ENCODE measurements at places on chromosomes 2 and 18.

DNA sequence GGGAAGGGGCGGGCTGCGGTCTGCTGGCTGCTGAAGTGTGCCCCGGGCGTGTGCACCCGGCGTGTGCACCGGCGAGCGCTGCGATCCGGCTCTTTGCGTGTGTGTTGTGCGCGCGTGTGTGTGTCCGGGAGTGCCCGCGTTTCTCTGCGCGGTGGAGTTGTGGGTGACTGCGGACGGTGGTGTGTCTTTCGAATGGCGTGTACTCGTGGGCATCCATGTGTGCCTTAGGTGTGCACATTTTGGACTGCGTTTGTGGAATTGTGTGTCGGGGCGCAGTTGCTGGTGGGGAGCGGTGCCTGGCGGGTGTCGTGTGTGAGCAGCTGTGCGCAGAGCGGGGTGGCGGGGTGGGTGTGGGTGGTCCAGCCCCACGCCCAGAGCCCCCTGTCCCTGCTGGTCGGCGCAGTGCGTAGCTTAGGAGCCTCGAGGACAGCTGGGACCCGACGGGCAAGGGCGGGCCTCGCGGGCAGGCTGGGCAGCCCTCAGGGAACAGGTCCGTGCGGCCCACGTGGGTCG lies 533 bp downstream of the HPCAL1 start:
- DNase-seq: peak; percentile 8

GRCh38 chr2:30148850-30149249 lies 2.0 kb downstream of the YPEL5 start:
- DNase-seq: no peak

DNA sequence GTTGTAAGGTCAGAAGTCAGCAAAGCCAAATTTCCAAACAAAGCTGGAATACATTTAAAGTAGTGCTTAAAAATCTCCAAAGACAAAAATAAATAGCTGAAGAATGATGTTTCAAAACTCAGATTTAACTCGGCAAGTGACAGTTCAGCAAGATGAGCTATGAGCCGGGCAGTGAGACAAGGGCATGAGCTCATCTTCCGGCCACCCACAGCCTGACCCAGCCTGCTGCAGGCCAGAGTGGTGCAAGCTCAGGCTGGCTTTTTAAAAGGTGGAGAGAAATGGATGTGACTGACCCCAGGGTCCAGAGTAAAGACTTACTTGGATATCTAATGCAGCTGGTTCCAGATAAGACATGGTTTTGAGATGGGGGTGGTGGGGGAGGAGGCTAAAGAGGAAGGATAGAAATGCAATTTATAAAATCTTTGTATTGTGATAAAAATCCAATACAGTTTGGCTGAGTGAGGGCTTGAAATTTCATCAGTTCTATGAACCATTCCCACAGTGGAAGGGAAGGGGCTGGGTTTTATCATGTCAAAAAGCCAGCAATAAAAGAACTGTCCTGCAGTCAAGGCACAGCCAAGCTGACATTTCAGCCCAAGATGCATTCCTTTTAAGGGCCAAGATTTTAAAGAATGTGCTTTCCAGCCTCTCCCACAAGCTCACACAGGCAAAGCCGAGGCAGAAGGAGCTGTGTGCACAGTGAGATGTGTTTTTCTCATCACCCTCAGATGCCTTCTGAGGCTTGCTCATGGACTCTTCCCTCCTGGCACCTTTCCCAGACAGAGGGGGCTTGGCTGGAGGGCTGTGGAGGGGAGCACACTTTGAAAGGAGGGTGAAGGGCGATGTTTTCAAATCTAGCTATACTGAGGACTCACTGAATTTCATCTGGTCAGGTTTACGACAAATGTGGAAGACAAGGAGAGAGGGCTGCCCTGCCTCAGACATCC lies 97.9 kb upstream of the KLHL29 start:
- no peak for DNase-seq

- DNase-seq: no peak
These were observed 232.5 kb downstream of the MYT1L start for GRCh38 chr2:2098458-2099167.

DNA sequence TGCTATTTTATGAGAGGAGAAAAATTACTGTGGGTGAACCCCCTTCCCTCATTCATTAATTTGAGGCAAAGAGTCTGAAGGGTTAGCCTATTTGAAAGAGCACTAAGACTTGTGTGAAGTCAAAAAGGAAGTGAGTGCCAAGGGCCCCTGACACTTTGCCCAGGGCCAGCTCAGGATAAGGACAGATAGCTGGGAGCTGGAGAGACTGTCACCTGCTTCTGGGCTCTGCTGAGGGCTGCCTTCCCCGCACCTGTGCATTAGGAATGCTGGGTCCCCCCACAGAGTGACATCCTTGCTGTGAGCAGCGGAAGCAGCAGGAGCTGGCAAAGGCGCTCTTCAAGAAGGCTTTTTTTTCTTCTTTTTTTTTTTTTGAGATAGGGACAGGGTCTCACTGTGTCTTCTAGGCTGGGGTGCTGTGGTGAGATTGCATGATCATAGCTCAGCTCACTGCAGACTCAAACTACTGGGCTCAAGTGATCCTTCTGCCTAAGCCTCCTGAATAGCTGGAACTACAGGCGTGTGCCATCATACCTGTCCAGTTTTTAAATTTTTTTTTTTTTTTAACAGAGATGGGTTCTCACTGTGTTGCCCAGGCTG lies 148.3 kb downstream of the AQP4 start:
- DNase-seq: no peak

- DNase-seq: peak; percentile 26
These were observed 11.2 kb downstream of the CFAP210 start for GRCh38 chr2:169683054-169683424.

DNA sequence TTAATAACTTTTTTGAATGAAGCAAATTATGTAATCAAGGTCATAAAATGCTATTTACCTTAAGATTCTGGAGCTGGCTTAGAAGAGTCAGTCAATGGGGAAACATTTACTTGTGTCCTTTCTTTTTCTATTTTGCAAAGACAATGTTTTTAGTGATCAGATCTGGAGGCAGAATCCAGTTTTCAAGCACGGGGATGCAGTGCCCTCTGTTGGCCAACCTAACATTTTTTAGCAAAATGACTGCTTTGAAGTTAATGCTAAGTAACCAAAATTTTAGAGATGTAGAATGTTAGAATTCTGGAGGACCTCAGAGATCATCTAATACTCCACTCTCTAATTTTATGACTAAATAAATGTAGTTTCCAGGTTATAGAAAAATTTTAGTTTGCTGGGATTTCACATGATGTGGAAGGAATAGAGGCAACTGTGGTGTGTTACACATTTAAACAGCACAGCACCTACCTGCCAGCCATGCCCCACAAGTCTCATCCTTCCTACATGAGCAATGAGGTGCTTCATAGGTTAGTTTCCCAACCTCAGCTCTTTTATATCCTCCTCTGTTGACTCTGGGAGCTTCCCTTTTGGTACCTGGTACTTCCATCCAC lies 23.6 kb upstream of the SLC9A4 start:
- peak; percentile 63 for DNase-seq

DNA sequence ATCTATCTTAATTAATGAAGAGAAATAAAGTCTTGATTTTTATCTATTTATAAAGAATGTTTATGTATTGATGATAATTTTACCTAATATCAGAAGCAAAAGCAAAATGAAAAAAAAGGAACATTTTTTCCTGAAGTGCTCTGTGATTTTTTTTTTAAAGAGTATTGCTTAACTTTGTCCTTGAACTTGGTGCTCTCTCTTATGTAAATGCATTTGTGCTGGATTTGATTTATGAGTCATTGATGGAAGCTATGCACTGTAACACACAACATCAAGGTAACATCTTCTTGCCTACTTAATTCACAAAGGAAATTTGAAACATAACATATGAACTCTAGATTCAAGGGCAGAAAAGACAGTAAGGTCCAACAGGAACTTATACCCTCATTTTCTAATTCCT lies 312.9 kb upstream of the CDH19 start:
- no peak for DNase-seq

DNA sequence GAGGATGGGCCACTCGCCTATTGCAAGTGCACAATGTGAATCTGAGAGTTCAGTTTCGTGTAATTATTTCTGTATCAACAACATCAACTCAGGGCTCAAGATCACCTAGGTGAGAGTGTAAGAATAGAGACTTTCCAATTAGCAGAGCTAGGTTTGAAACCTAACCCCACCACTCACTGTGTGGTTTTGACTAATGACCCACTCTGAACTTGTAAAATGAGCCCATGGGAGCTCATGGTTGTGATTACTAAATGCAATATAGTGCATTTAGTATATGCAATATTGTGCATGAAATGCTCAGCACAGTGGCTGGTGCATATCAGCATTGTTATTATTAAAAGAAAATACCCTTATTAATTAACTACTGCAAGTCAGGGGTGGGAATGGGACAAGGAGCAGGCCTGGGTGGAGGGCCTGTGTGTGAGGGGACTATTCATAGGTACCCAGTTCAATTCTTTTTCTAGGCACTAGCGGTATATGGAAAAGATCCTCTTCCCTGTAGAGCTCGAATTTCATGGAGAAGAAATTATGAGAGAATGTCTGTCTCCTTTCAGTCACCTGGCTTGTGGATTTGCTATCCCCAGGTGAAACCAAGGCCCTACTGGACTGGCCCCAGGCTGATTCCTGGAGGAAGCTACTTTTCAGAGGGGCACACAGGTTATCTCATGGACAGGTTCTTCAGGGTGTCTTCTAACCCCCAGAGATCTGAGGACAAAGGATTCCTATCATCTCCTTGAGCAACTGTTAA lies 169.5 kb downstream of the GFPT1 start:
- no peak for DNase-seq

GRCh38 chr2:239196474-239197021 lies 204.3 kb downstream of the HDAC4 start:
- no peak for DNase-seq

GRCh38 chr2:26438926-26439325 lies 37.2 kb downstream of the DRC1 start:
- DNase-seq: no peak

DNA sequence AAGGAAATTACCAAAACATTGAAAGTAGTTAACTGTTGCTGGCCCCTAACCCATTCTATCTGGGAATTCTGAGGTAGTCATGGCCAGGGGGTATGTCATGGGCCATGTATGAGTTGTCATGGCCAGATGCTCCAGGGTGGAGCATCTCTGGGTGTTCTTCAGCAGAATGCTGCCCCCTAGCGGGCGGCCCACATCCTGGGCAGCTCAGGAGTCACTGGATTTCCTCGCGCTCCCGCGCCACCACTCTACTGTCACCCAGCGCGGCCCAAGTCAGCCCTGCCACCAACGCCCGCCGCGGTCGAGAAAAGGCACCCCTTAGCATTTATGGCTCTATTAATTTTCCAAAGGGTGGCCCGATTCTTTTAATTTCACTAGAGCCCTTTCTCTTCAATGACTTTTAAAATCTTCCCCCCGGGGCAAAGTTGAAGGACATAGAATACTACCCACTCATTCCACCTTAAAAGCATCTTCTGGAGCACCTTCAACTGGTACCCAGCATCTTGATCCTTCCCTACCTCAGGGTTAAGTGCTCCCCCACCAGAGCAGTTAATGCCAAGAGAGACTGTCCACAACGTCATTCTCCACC lies 41.6 kb downstream of the PKDCC start:
- DNase-seq: peak; percentile 69

GRCh38 chr2:185757356-185757755 lies 18.8 kb downstream of the FSIP2 start:
- DNase-seq: no peak

- no peak for DNase-seq
These were observed 70.0 kb downstream of the RRM2 start for GRCh38 chr2:10192392-10193015.

GRCh38 chr2:10042301-10043161 lies 819 bp upstream of the KLF11 start:
- peak; percentile 26 for DNase-seq

- DNase-seq: no peak
These were observed 1.3 kb downstream of the SPTBN1 start for GRCh38 chr2:54457323-54458023.

DNA sequence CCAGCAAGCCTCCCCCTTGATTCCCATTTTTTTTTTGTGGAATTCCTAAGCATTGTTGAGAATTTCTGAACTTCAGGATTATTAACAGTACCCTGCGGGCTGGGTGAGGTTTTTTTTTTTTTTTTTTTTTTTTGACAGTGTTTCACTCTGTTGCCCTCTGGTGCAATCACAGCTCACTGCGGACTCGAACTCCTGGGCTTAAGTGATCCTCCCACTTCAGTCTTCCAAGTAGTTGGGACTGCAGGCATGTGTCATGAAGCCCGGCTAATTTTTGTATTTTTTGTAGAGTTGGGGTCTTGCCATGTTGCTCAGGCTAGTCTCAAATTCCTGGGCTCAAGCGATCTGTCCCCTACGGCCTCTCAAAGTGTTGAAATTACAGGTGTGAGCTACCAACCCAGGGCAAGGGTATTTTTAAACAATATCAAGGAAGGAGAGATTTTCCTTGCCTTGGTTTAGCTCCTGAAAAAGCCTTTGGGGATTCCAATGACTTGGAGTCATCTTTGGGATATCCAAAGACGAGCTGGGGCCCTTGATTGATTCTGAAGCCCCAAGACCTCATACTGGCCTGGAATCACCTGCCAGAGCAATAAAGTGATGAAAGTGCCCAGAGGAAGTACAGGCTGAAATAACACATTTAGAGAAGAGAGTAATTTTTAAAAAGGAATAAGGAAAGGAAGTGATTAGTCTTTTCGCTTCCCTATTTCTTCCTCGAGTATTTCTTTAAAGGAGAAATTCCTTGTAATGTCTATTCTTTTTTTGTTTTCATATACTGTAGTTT lies 240.2 kb downstream of the TGIF1 start:
- no peak for DNase-seq

DNA sequence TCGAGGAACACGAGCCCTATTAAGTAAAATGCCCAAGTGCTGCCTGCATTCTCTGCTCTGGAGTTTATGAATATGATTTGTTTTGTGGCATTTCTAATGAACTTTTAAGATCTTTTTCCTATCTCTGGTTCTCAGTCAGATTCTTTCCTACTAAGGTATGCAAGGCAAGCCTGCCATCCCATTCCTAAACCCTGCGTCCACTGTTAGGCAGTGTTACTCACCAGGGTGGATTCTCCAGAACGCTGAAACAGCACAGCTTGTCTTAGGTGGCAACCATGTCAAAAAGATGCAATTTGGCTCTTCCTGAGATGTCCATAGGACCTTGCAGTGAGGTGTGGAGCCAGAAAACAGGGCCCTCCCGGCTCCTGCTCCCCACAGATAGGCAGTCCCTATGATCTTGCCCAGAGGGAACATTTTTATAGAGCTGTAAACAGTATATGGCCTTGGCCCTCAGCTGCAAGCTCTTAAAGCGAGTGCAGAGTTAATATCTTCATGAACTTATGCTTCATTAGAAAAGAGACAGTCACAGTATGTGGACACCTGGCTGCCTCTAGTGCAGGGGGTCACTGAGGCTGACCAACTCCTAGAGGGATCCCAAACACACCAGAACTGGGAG lies 84.4 kb downstream of the TPGS2 start:
- DNase-seq: no peak
